ENCODE measurements at places on chromosomes 7 and 10.

GRCh38 chr10:49103761-49104160 is 11.6 kb downstream of the VSTM4 start:
- no peak for DNase-seq

DNA sequence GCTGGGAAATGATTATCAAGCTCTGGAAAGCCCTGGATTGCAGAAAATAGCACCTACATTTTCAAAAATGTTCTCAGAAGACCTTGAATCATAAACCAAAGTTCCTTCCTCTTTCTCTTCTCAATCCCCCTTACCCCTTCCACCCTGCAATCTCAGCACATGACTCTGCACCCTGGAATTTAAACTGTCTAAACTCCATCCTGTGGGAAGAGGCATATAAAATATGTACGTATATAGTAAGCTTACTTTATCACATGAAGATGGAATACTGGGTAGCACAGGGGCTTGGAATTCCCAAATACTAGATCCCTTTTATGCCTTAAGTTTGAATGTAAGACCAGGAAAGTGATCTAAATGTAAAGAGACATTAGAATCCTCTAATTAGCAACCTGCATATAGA is 7.7 kb downstream of the AGMO start:
- DNase-seq = no peak

DNA sequence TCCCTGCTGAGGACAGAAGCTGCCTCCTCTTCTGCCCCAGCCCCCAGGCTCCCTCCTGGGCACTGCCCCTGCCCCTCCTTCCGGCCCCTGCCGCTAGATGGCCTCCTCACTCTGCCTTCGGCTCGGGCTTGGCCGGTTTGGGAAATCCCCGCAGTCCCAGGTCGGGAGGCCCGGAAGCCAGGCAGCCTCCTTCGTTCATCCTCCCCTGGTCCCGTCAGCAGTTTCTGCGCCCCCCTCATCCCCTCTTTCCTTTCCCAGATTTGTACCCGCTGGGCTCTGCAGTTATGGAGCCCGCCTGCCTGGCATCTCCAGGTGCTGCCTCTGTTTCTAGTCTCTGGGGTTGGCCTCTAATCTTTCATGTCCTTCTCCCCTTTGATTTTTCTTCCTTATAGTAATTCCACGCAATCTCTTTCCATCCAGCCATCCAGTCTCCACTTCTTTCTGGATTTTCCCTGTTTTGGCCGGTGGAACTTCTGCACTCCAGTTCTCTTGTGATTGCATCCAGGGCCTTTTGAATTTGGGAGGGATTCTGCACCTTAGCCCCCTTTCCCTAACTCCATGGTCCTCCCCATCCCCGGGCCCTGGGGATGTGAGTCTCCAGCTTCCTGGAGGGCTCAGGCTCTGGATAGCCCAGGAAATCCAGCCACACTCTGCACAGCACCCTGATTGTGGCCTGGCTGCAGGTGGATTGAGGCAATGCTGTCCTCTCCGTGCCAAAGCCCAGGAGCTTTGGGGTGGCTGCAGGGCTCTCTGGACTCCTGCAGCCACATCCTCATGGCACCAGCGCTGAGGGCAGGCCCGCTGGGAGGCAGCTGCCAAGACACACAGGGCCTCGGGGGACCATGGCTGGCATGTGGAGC is 3.3 kb upstream of the SHH start:
- no peak for DNase-seq

DNA sequence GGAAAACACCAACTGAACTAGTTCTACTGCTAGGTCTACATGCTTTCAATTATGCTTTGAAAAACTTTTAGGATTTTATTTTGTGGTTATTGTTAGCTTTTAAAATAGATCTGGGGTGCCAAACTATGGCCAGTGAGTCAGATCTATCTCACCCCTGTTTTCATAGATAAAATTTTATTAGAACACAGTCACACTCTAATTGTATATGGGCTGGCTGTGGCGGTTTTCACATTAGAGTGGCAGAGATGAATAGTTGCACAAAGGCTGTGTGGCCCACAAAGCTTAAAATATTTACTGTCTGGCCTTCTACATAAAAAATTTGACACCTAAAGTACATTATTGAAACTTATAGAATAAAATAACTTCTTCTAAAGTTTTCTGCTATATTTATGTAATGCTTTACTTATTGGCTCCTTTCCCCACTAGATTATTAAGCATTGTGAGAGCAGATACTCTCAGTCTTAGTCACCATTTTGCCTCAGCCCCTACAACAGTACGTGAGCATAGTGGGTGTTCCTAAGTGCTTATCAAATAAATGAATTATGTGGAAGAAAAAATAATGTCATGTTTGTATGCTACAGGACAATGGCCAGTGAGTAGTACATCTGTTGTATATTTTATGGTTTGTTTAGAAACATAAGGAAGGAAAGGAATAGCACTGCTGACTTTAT is 5.4 kb upstream of the SUV39H2 start:
- no peak for DNase-seq

DNA sequence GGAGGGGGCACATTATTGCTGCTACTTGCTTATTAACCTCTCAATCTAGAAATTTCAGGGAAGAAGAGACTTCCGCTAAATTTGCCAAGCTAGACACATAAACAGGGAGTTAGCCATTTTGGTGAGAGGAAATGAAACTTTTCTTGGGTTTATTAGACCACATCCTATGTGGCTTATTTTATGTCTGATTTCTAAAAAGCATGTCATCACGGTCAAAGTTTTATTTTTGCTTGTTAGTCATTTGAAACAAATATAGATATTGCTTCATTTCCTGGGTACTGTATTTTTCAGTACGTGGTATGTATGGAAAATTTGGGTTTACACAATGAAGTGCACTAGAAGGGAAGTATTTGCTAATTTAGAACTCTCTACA is 144.1 kb downstream of the TCF7L2 start:
- DNase-seq = no peak

GRCh38 chr7:87359366-87359765 is 13.9 kb downstream of the CROT start:
- DNase-seq = no peak

- DNase-seq = no peak
Observed at GRCh38 chr10:122988501-122988900, 8.3 kb downstream of the PSTK start.

- no peak for DNase-seq
Observed at GRCh38 chr10:98915911-98916310, 319.7 kb downstream of the HPSE2 start.

GRCh38 chr7:132309102-132309805 is 267.0 kb downstream of the PLXNA4 start:
- no peak for DNase-seq

DNA sequence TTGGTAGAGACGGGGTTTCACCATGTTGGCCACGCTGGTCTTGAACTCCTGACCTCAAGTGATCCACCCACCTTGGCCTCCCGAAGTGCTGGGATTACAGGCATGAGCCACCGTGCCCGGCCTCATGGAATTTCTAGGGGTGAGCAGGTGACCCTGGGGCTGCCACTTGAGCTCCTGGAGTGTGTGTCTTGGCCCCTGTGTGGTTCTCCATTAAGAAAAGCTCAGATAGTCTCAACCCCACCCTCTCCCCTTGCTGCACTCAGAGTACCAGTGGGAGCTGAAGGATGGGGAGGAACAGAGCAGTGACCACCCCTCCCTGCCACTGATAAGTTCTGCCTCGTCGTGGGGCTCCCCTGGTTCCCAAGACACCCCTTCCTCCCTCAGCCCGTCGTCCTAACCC is 45.3 kb downstream of the RCC1L start:
- no peak for DNase-seq

- no peak for DNase-seq
Observed at GRCh38 chr7:30348083-30348560, 63.7 kb downstream of the ZNRF2 start.

DNA sequence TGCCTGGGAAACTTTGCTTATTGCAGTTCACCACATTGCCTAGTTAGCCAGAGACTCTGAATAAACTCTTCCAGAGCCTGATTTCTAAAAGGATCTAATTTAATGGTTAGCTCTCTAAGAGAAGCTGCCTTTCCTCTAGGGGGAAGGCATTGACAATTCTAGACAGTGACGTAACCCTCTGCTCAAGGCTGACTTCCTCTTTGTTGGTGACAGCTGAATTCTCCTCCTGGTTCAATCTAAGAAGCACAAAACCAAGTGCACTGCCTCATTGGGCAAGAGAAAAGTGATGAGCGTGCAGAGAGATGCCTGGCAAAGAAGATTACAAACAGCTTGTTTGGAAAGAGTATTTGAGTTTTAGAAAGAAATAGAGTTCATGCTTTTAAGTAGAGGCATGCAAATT is 102.7 kb downstream of the MACC1 start:
- DNase-seq = peak; percentile 58

- DNase-seq = no peak
Observed at GRCh38 chr10:78349165-78349516, 315.5 kb downstream of the RPS24 start.

DNA sequence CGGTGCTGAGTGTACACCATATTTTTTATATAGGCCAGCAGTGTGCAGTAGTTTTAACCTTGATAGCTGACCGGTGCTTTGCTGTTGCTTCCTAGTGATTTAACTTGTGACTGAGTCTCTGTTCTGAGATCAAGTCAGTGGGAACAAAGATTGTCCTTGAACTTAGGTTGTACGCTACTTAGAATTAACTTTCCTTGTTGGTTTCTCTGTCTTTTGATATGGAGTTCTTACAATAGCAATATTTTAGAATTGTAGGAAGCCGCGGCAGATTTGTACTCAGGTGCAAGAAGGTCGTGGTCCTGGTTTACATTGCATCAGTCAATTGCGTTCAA is 1.3 kb downstream of the DDX21 start:
- DNase-seq = no peak

GRCh38 chr7:131328377-131329175 is 900 bp downstream of the MKLN1 start:
- DNase-seq = peak; percentile 38

DNA sequence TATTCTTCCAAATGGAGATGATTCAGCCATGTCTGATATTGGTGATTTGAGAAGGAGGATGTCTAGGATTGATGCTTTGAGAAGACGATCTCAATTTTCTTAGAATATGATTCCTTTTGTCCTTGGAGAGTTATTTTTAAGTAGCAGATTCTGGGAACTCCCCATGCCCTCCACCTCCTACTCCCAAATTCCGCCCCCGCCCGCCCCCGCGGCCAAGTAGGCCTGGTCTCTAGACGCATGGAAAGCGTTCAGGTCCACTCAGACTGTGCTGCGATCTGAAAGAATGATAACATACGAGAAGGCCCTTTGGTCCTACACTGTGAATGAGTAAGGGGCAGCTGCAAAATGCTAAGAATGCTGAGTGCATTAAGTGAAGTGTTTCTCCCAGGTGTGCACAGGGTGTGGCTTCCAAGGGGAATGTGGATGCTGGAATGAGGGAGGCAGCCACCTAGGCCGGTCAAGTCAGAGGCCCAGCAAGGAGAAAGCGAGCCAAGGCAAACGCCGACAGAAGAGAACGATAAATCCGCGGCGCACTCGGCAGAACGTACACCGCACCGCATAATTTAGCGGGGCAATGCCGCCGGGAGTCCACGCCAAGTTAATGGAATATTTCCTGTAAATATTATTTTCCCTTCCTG is 142.3 kb downstream of the PRPF18 start:
- no peak for DNase-seq

- DNase-seq = no peak
Observed at GRCh38 chr7:149827089-149827981, 10.8 kb upstream of the ZNF862 start.

DNA sequence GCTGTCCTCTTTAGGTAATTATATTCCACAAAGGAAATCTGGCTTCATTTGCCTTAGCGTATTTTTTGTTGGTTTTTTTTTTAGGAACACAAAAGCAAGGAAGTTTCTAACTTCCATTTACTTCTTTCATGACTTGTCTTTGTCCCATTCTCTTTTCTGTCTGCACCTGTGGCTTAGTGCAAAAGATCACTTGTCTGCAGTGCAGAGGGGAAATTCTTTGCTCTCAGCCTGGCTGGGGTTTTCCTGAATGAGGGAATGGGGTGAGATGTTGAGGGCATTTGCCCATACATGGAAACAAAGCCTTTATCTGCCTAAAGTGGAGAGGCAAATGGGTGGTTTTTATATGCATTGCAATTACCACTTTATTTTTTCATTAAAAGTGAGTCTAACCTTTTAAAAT is 361.1 kb upstream of the IGFBP3 start:
- no peak for DNase-seq

DNA sequence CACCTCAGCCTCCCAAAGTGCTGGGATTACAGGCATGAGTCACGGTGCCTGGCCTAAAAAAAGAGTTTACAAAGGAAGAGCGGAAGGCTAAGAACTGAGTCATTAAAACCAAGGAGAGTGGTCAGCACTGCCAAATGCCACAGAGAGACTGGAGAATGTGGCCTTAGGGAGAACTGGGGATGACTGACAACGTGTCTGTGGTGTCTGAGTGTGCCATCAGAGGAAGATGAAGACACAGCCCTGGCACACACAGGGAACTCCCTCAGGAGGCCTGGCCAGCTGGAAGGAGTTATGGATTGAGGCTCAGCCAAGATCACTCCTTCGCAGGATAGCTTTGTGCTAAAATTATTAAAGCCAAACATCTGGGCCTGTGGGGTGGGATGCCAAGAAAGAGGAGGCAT is 3.9 kb upstream of the INA start:
- DNase-seq = no peak

DNA sequence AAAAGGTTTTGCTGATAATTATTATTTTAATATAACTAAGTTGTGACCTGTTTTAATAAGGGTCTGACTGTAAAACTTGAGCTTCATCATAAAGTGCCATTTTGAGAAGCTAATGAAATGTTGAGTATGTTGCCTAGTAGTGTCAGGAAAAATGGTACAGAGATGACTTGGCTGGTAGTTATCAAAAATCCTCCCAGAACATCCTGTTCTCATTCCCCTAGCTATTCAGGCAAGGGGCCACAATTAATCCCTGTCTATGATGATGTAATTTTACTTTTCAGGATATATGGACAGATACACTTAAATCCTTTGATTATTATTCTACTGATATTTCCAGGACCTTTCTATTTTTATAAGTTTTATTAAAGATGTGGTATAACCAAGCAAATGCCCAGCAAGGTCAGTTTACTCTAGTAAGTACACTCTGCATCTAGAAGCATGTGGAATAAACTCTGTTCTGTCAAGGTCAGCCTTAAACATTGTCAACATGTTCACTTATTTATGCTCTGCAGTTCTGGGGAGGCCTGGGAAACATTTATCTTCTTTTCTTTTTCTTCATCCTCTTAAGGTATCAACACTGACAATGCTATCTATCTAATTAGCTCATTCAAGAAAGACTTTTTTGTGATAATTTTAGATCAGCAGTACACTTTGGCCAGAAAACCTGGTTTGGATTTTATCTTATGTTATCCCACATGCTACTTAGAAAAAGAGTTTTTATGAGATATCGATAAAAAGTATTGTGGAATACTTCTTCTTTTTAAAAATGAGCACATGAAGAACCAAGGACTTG is 32.1 kb downstream of the BTRC start:
- no peak for DNase-seq

- peak; percentile 27 for DNase-seq
Observed at GRCh38 chr7:76155938-76156337, 45.8 kb upstream of the SRRM3 start.

GRCh38 chr10:17850501-17850900 is 41.4 kb downstream of the MRC1 start:
- no peak for DNase-seq

DNA sequence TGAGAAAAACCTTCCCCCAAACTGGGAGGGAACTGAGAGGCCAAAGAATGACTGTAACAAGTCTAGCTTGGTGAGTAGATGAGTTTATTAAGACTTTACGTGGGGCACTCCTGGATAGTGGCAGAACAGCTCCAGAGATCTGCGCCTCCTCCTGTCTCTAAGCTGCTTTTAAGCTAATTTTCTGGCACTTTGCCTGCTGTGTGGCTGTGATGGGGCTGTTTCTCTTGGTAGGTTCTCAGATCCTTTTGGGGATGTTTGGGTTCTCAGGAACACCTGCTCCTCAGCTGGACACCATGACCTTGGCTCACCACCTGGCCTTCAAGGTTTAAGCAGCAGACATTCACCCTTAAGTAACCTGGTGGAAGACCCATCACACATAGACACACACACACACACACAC is 68.3 kb downstream of the AKR1E2 start:
- no peak for DNase-seq
